AG20443 (cell line): ENCODE measurements at places on chromosomes 6 and 20.
A peak's percentile ranks its signal among the peaks of the same experiment; 100 is the strongest.

DNA sequence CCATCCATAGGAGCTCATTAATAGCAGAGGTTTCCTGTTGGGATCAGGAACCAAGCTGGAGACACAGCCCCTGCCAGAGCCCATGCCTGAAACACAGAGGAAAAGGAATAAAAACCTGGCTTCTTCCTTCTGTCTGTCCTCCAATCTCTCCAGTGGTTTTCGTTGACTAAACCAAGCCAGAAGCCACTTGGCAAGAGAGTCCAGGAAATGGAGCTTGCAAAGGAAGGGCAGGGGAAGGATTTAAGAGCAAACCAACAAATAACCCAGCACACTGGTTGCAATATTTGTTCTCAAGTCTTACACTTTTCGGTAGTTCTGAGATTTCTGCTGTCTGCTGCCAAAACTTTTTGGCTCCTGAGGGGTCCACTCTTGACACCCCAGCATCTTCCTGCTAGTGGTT, 137.0 kb upstream of the BMP2 start:
- no peak for DNase-seq

- DNase-seq, result peak; percentile 73
Observed at GRCh38 chr6:143941852-143942627, 66.0 kb downstream of the PLAGL1 start.

- peak; percentile 48 for DNase-seq
Observed at GRCh38 chr6:159390381-159390780, 221.2 kb downstream of the FNDC1 start.

DNA sequence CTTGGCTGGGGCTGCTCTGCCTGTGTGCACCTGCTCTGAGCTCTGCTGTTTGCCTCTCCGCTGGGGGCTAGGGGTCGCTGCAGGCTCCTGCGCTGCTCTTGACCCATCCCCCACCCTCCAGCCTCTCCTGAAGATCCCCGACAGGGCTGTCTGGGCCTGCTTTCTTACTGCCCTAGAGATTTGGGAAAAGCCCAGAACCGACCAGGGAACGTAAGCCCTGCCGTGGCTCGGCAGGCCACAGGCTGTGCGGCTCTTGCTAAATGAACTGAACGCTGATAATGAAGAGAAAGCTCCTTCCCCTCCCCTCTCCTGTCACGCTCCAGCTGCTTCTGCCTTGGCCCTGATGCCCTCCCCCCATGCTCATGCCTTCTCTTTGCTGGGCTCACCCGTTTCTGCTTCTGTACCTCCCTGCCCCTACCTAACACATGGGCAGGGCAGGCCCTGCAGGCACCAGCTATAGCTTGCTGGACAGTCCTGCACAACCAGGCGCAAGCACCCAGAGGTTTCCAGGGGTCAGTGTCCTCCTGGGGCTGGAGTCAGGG, 32.0 kb upstream of the PCMTD2 start:
- DNase-seq, result no peak

GRCh38 chr6:148973538-148974208, 226.8 kb downstream of the UST start:
- DNase-seq, result peak; percentile 64

GRCh38 chr6:46299253-46299652, 128.5 kb upstream of the ENPP5 start:
- no peak for DNase-seq

- peak; percentile 16 for DNase-seq
Observed at GRCh38 chr6:84539122-84539856, 225.1 kb downstream of the TBX18 start.

GRCh38 chr6:168181876-168182275, 102.9 kb upstream of the FRMD1 start:
- DNase-seq, result no peak

DNA sequence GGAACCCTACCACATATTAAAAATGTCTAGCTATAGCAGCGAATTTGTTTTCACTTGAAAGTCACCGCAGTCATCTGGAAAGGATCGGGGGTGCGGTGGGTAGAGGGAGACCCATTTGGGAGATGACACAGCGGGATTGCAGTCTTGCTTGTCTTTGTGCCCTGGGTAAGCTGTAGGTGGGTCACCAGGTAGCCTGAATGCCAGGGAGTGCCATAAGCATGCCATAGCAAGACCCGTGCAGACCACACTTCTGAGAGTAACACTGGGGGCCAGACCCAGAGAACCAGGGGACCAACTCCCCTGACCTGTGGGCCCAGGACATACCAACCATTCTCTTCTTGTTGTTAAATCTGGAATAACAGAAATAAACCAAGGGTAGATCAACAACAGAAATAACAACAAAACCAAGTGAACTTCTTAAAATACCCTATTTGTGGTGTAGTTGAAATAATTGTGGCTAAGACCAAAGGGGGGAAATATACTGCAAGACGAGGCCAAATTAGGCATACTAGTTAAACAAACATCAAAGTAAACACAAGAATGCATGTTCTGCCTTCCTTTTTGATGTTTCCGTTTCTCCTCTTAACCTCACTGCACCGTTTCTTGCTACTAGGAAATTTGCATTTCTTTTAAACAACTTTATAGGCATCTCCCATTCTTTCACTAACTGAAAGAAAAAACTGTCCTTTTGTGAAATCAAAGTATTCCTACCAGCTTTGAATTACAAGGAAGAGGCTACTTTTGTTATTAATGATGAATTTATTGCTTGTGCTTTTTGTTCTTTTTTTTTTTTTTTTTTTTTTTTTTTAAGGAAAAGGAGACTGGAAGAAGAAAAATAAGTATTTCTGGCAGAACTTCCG, 128.2 kb downstream of the SASH1 start:
- DNase-seq, result no peak

- DNase-seq, result peak; percentile 79
Observed at GRCh38 chr6:150600301-150601017, 774 bp downstream of the PLEKHG1 start.

DNA sequence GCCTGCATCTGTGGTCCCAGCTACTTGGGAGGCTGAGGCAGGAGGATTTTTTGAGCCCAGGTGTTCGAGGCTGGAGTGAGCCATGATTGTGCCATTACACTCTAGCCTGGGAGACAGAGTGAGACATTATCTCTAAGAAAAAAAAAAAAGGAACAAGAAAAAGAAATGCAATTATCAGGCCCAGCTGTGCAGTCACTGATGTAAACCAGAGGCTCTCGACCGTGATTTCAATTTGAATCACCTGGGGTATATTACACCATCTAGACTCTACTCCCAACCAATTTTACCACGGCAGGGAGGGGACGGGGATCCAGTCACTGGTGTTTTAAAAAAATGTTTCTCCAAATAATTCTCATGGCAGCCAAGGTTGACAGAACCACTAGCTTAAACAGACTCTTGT, 48.8 kb upstream of the NKX2-2 start:
- DNase-seq, result no peak

- no peak for DNase-seq
Observed at GRCh38 chr20:14117768-14118167, 122.5 kb downstream of the MACROD2 start.

DNA sequence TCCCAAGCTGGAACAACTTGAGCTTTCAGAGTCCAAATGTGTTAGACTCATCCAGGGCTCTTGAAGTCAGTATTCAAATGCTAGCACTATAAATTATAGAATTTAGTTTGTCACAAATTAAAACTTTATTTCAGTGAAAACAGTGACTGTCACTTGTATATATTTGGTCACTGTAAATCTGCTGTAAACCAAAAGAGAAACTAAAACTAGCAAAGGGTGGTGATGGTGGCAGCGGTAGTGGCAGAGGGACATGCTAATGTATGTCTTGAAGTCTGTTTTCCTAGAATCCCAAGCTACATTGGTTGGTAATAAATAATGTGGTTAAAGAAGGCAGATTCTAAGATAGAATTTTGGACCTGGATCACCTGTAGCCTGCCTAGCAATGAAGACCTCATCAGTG, 140.4 kb upstream of the CENPW start:
- no peak for DNase-seq

- DNase-seq, result no peak
Observed at GRCh38 chr6:160247457-160247883, 11.2 kb downstream of the SLC22A2 start.

- peak; percentile 44 for DNase-seq
Observed at GRCh38 chr6:53960311-53960710, 150.9 kb upstream of the MLIP start.

- no peak for DNase-seq
Observed at GRCh38 chr6:161095916-161096315, 104.3 kb downstream of the MAP3K4 start.

- DNase-seq, result peak; percentile 80
Observed at GRCh38 chr6:56851541-56852259, 103.2 kb upstream of the BEND6 start.

GRCh38 chr6:152313542-152314482, 323.4 kb downstream of the SYNE1 start:
- no peak for DNase-seq

- no peak for DNase-seq
Observed at GRCh38 chr6:28462401-28462800, 19.1 kb upstream of the ZSCAN23 start.

DNA sequence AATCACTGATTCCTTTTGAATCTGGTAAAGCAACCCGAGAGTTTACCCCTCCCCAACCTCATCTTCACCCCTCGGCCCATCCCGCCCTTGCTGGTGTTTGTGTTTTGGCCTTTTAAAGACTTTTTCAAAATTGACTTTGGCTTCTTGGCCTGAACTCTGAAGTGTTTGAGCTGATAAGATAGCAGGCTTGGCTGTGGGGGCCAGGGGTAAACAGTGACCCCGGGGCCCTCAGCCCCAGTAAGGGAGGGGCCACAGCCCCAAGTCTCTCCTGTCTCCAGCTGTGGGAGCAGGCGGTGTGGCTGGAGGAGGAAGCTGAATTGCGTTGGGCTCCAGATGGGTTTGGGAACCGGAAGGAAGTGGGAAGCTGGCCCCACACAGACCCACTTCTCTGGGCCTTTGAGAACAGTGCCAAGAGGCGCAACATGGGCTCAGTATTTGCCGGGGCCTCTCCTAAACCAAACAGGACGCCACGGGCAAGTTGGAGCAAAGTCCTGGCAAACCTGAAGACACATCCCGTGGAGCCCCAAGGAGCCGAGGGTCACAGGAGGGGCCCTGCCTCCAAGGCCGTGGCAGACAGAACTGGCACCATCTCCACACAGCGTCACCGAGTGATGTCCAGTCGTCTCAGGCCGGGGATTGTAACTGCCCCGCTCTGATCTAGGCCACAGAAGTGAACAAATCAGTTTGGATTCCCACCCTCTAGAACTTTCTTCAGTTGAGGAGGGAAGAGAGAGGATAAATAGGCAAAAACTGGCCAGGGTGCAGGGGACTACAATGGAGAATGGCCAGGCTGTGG, 54.3 kb upstream of the PTPN1 start:
- DNase-seq, result no peak

- no peak for DNase-seq
Observed at GRCh38 chr6:158677906-158678578, 28.2 kb downstream of the SYTL3 start.

DNA sequence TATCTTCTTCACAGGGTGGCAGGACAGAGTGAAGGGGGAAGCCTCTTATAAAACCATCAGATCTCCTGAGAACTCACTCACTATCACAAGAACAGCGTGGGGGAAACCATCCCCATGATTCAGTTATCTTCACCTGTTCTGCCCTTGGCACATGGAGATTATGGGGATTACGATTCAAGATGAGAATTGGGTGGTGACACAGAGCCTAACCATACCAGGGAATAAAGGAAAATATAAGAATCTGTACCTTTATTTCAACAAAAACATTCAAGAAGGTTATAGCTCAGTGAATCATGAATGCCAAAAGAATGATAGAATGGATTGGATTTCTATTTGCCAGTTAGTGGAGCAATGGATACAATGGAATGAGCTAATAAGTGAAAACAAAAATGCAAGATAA, 214.4 kb downstream of the PTPRK start:
- no peak for DNase-seq

DNA sequence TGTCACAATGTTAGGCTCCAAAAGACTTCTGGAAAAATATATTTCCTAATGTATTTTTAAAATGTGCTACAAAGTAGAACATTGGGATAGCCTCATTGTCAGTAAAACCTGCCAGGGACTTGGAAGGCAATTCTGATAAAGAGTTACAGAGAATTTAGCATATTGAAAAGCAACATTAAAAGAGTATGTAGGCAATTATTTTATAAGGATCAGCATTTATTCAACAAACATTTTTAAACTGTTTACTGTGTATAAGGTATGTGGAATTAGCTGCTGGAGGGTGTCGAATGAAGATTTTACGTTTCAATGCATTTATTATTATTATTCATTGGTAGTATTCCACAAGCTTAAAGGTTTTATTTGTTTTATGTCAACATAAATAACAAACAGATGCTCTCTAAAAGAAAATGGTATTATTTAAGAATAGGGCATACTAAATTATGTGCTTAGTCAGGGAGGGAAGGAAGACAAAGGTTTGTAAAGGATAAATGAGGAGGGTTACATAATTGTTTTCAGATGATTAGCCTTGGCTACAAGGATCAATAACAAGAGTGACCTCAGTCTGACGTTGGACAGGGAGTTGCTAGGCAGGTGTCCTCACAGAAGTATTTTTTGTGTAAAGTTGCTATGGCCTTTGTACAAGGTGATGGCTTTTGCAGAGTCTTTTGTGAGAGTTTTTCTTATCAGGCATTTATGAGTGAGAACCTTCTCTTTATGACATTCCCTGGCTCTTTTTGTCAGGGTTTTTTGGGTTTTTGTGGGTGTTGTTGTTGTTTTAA, 313.4 kb upstream of the PLCB4 start:
- no peak for DNase-seq

- DNase-seq, result no peak
Observed at GRCh38 chr6:165417278-165417865, 108.0 kb upstream of the C6orf118 start.

DNA sequence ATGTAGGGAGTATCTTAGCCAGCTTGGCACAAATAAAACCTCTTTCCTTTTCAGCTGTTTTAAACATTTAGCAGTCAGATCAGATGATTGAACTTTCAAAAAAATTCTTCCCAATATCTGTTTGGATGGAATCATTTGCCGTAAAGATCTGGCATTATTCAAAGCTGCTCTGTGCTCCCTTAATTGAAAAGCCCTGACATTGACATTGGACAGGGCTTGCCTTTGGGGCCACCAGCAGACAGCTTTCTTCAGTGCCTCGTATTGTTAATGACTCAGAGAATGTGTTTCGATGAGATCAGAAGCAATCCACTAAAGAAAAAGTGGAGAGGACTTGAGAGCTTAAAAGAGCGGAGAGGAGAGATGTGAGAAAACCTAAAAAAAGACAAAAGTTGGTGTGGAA, 343.5 kb downstream of the NRN1 start:
- no peak for DNase-seq

DNA sequence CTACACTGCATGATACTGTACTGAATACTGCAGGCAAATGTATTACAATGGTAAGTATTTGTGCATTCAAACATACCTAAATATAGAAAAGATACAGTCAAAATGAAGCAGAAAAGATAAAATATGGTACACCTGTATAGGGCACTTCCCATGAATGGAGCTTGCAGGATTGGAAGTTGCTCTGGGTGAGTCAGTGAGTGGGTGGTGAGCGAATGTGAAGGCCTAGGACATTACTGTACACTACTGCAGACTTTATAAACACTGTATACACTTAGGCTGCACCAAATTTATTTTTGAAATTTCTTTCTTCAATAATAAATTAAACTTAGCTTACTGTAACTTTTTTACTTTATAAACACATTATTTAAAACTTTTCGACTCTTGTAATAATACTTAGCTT, 213.1 kb downstream of the ATXN1 start:
- DNase-seq, result no peak
